Stimulated activated CD8-positive, alpha-beta memory T cell treated with anti-CD3 and anti-CD28 coated beads, Interleukin-4, amount 100 ng/mL, for 24 hours (primary cell): ENCODE measurements at places on chromosomes 1 and 21.

GRCh38 chr1:223006371-223006770 is 136.7 kb downstream of the TLR5 start:
- DNase-seq, result no peak

DNA sequence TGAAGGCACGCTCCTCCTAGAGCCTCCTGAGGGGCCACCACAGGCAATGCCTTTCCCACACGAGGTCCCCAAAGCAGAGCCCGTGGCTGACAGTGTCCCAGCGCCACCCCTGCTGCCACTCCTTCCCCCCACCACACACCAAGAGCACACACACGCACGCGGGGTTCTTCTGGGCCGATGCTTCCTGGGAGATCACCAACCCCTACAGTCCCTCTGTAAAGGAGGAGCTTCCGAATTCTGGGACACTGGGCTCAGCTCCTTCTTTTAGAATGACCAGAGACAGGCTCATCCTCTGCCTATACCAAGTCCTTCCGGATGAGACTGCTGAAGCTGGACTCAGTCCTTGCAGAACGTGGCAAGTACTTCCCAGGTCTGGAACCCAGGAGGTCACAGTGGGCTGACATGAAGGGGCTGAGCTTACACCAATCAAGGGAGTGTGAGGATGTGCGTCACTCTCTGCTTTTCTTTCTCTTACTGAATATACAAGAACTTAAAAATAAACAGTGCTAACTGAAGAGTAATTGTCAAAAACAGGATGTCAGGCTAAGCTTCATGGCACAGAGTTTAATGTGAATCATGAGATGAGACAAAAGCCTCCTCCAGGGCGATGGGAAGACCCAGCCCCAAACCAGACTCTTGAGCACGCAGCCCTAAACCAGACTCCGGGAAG is 12.7 kb downstream of the SSU72 start:
- no peak for DNase-seq

- no peak for DNase-seq
These were observed 6.2 kb downstream of the TMEM59 start for GRCh38 chr1:54046671-54047383.

- no peak for DNase-seq
These were observed at the start of gene PCSK9 for GRCh38 chr1:55039342-55040082. TSS of gene PCSK9 (plus strand) at chr1:55039548. CDS start at chr1:55039838, 290 bp downstream.

- no peak for DNase-seq
These were observed 22.9 kb upstream of the EPS8L3 start for GRCh38 chr1:109786531-109787021.

- DNase-seq, result no peak
These were observed 16.0 kb upstream of the LRRC7 start for GRCh38 chr1:69551476-69552324.

DNA sequence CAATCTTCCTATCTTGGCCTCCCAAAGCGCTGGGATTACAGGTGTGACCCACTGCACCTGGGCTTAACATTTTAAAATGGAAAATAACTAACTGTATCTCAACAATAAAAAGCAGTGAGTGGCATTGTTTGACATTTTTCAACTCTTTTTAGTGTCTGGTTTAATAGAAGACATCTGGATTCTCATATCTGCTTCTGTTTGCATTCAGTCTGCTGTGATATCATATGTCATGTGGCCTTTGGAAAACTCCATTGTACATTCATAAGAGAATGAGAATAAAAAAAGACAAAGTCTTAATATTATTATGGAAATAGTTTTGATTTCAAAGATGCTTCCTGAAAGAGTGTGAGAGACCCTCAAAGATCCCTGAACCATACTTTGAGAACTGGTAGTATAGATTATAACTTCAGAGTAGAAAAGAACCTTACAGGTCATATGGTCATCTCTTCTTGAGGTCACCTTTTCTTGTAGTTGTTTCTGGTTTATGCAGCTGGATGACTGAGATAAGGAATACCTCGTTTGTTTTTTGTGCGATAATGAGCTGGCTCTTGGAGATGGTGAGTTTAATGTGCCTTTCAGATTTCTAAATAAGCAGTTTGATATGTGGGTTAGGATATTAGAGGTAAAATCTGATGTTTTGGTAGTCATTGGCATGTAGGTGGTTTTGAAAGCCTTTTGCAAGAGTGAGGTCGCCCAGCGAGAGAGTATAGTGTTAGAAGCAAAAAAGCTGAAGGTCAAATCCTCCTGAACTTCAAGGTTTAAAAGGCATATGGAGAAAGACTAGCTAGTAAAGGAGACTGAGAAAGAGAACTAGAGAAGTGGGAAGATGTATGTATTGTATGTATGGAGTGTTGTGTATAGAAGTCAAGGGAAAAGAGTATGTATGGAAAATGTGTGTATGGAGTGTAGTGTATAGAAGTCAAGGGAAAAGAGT is 17.2 kb downstream of the CEP350 start:
- DNase-seq, result no peak

DNA sequence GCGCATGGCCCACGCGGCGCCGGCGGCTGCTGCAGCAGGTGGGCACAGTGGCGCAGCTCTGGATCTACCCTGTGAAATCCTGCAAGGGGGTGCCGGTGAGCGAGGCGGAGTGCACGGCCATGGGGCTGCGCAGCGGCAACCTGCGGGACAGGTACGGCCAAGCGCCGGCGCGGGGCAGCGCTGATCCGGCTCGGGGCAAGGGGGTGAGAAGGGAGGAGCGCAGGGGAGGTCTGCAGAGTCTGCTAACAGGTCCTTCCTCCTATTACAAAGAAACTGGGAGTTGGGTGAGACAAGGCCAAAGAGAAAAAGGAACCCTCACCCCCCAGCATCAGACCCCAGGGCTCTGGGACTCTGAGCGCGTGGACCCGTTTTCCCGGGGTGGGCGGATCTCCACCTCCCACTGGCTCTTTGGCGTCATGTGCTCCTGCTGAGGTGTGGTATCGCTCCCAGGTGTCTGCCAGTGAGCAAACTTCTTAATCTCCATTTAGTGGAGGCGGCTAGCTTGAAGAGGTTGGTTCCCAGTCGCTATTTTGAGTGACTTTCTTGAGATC is 431 bp downstream of the MTARC1 start:
- DNase-seq, result no peak

DNA sequence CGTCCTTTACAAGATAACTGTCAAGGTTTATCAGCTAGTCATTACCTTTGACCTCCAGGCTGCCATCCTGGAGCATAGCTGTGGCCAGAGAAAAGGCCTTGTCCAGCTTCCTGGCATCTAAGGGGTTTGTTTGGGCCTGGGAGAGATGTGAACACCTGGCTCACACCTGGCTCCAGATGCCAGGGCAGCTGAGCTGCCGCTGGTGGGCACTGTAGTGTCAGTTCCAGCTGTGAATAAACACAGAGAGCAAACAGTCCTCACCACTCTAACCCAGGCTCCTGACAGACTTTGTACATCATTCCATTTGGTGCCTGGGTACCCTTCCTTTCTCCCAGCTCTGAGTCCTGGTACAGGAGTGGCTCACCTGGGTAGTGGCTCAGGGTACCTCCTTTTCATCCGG is 14.3 kb upstream of the KCNA10 start:
- no peak for DNase-seq

DNA sequence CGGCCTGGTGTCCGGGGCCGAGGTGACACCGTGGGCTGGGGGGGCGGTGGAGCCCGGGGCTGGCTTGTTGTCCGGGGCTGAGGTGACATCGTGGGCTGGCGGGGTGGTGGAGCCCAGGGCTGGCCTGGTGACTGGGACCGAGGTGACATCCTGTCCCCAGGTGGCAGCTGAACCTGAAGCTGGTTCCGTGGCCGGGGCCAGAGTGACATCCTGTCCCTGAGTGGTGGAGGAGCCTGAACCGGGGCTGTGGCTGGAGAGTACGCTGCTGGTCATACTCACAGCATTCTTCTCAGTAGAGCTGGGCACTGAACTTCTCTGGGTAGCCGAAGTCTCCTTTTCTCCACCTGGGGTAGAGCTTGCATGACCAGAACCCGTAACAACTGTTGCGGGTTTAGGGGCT is 15.8 kb downstream of the THBS3 start:
- DNase-seq, result no peak

GRCh38 chr1:16391411-16391810 is 24.4 kb downstream of the SZRD1 start:
- DNase-seq, result no peak

- no peak for DNase-seq
These were observed 26.2 kb upstream of the MAP3K7CL start for GRCh38 chr21:29104239-29104708.
